ENCODE measurements at places on chromosomes 5 and 9.

DNA sequence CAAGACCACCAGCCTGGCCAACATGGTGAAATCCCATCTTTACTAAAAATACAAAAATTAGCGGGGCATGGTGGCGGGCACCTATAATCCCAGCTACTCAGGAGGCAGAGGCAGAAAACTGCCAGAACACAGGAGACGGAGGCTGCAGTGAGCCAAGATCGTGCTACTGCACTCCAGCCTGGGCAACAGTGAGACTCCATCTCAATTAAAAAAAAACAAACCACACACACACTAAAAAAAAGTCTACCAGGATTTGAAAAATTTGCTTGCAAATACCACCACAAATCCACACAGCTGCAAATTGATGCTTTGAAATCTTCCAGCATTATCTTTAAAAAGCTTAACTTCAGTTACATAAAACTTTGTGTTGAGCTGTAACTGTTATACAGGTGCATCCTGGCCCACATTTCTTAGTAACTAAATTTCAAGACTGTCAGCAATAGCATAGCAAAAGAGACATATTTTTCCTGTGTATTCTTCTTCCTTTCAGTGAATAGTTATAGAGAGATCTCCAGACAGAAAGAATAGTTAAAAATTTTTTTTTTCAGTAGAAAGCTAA, 6.8 kb downstream of the CHD1 start:
- H3K27ac ChIP-seq, result peak overlapping the region; percentile 41
- H3K4me1 ChIP-seq, result peaks cover 35% of the 10 kb centered on the region
- peak overlapping the region; percentile 21 for H3K4me3 ChIP-seq
- no peaks in the 10 kb centered on the region for H3K27me3 ChIP-seq
- H3K36me3 ChIP-seq, result peaks cover 3% of the 10 kb centered on the region
- no peak for DNase-seq

- peaks cover 4% of the 10 kb centered on the region for H3K36me3 ChIP-seq
- peaks cover 70% of the 10 kb centered on the region for H3K27me3 ChIP-seq
- H3K4me3 ChIP-seq, result no peak overlapping the region
- no peak overlapping the region for H3K27ac ChIP-seq
Measured at GRCh38 chr5:38396766-38397165, 138.4 kb downstream of the EGFLAM start.

DNA sequence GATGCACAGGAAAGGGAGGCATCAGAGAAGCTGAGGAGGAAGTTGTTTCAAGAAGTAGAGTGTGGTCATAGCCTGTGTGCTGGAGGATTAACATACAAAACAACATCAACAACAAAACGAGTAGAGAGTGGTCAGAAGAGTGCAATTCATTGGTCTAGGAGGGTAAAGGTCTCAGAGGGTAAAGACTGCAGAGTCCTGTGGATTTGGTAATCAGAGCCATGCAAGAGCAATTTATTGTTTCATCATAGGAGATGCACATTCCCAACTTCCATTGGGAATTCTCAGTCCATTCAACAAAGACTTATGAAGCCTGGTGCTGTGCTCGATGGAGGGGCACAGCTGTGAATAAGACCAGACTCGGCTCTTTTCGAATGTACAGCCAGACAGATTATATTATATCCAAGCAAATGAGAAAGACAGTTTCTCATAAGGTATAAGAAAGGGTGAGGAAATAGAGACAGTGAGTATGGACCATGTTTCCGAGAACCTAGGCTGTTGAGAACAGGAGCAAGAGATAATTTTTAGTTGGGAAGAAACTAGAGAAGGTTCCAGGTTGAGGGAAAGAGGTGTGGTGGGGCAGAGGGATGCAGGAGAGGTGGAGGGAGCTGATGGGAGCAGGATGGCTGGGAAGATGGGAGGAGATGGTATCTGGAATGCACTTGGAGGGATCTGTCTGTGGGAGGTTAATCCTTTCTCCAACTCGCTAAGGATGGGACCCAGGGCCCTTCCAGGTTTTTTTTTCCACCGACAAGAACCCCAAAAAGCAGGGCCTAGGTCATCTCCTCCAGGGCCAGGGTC, 7.9 kb upstream of the MYORG start:
- H3K4me3 ChIP-seq, result no peak overlapping the region
- no peaks in the 10 kb centered on the region for H3K36me3 ChIP-seq
- no peak overlapping the region for H3K27ac ChIP-seq
- peaks cover 28% of the 10 kb centered on the region for H3K4me1 ChIP-seq
- no peak for DNase-seq

DNA sequence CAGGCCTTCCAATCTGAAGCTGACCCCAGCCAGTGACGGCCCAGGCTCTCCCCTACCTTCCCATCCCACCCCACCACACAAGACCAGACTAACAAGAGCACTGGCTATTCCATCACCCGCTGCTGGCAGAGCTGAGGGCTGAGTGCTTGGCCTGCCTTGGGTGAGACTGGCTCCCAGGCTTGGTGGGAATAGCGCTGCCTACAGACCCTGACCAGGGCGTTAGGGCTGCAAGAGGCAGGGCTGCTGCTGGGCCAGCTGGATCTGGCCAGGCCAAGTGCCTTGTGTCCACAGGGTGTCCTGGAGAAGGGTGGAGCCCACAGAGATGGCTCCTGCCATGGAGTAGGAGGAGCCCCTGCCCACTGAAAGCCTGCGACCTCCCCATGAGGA, 31.6 kb upstream of the ANGPTL2 start:
- H3K27me3 ChIP-seq, result no peaks in the 10 kb centered on the region
- H3K4me3 ChIP-seq, result peak overlapping the region; percentile 70
- peaks cover 3% of the 10 kb centered on the region for H3K36me3 ChIP-seq
- H3K4me1 ChIP-seq, result peaks cover 24% of the 10 kb centered on the region

- H3K27me3 ChIP-seq, result no peaks in the 10 kb centered on the region
- DNase-seq, result no peak
- H3K4me1 ChIP-seq, result no peaks in the 10 kb centered on the region
- H3K36me3 ChIP-seq, result no peaks in the 10 kb centered on the region
Measured at GRCh38 chr5:17928581-17928981, 294.3 kb downstream of the TAF11L14 start.

DNA sequence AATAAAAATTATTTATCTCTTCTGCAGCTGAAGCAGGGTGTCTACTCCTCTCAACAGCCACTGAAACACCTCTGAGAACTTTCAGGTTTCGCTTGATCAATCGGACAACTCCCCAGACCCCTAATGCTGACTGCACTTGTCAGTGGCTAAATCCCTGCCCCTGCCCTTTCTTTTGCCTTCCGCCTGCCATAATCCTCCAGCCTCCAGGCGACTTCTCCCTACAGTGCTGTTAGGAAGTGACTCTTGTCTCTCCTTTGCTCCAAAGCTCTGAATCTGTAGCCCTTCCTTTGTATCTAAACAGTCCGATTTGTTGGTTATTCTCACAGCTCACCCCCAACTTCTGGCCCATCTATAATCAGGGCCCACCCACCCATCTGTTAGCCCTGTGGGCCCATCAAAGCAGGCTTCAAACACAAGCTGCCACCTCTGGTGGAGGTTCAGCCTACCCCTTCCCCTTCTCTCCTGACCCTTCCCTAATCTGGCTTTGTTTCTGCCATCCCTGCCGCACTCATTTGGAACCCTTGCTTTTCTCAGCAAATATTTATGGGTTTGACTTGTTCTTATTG, 53.7 kb upstream of the IFNK start:
- no peaks in the 10 kb centered on the region for H3K27me3 ChIP-seq
- no peak overlapping the region for H3K27ac ChIP-seq
- peaks cover 3% of the 10 kb centered on the region for H3K36me3 ChIP-seq
- DNase-seq, result no peak
- H3K4me1 ChIP-seq, result no peaks in the 10 kb centered on the region

DNA sequence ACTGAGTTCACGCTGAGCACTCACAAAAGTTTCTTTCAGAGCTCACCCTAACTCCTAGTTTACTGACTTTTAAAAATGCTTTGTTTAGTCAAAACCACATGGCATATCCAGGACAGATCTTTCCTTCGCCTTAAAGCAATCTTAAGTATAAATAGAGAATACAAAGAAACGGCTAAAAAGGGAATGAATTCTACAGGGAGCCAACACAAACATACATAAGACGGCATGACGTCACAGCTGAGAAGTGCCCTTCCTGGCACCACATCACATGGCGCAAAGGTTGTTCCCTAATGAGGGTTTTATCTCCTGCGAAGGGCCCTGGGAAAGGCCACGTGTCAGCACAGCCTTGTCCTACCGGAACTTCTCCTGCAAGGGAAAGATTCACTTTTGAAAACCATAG, 141.3 kb downstream of the IRX1 start:
- no peak overlapping the region for H3K27ac ChIP-seq
- no peaks in the 10 kb centered on the region for H3K4me1 ChIP-seq
- DNase-seq, result no peak
- no peak overlapping the region for H3K4me3 ChIP-seq

DNA sequence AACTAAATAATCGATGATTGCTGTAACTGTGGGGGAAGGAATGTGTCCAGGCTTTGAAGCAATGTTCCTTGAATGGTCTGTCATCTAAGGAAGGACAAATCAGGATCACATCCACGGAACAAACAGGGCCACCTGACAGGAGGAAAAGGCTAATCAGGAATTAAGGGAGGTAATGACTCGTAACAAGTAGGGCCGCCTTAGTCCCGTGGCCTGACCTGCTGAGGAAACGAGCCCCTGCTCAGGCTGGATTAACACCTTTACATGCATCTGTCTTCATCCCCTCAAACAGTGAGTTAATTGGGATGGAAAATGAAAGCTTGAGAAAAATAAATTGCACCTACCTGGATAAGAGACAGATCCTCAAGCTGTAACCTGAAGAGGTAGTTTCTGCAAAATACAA, 227.8 kb downstream of the SEMA5A start:
- no peaks in the 10 kb centered on the region for H3K4me1 ChIP-seq
- H3K4me3 ChIP-seq, result no peak overlapping the region
- no peaks in the 10 kb centered on the region for H3K27me3 ChIP-seq
- H3K27ac ChIP-seq, result no peak overlapping the region
- no peaks in the 10 kb centered on the region for H3K36me3 ChIP-seq
- DNase-seq, result no peak

GRCh38 chr5:147465747-147466146, 44.1 kb downstream of the DPYSL3 start:
- no peaks in the 10 kb centered on the region for H3K4me1 ChIP-seq
- no peak for DNase-seq
- H3K27me3 ChIP-seq, result peaks cover 12% of the 10 kb centered on the region
- no peak overlapping the region for H3K4me3 ChIP-seq
- no peak overlapping the region for H3K27ac ChIP-seq

DNA sequence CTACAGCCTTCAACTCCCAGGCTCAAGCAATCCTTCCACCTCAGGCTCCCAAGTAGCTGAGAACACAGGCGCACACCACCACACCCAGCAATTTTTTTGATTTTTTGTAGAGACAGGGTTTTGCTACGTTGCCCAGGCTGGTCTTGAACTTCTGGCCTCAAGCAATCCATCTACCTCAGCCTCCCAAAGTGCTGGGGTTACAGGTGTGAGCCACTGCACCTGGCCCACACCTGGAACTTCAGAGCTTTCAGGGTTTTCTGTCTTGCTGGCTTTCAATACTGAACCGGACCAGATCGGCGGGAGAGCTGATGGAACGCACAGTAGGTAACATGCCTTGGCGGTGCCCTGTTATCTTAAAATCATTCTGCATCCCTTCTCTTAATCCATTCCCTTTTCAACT, 30.8 kb downstream of the IPPK start:
- DNase-seq, result no peak
- no peak overlapping the region for H3K27ac ChIP-seq
- peaks cover 2% of the 10 kb centered on the region for H3K4me1 ChIP-seq
- H3K4me3 ChIP-seq, result no peak overlapping the region
- H3K36me3 ChIP-seq, result peaks cover 7% of the 10 kb centered on the region
- no peaks in the 10 kb centered on the region for H3K27me3 ChIP-seq

DNA sequence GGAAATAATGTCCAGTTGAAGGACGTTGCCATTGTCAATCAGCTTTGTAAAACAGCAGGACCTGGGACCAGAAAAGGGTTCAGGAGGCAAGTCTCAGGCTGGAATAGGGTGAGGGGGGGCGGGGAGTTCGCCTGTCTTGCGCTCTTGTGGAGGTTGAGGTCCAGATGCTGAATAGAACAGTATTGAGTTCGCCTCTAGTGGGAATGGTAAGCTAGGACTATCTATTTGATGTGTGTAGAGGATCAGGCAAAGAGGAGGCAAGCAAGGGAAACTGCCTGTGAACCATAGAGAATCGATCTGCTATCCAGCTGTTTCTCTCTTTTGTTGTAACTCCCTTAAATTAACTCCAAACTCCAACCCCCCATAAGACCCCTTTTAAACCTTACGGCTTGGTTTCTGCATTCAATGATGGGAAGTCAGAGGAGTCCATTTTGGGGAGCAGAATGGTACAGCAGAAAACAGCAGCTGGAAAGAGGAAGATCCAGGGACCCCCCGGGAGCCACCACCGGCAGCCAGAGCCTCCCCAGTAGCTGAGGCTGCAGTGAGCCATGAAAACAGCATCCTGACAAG, 133.7 kb downstream of the SLC28A3 start:
- peaks cover 2% of the 10 kb centered on the region for H3K36me3 ChIP-seq
- H3K27ac ChIP-seq, result no peak overlapping the region
- H3K4me1 ChIP-seq, result no peaks in the 10 kb centered on the region
- DNase-seq, result no peak
- H3K27me3 ChIP-seq, result peaks cover 6% of the 10 kb centered on the region

GRCh38 chr9:125942125-125942524, 195.0 kb downstream of the PBX3 start:
- H3K4me3 ChIP-seq, result no peak overlapping the region
- H3K27ac ChIP-seq, result no peak overlapping the region
- no peak for DNase-seq
- H3K36me3 ChIP-seq, result peaks cover 8% of the 10 kb centered on the region

DNA sequence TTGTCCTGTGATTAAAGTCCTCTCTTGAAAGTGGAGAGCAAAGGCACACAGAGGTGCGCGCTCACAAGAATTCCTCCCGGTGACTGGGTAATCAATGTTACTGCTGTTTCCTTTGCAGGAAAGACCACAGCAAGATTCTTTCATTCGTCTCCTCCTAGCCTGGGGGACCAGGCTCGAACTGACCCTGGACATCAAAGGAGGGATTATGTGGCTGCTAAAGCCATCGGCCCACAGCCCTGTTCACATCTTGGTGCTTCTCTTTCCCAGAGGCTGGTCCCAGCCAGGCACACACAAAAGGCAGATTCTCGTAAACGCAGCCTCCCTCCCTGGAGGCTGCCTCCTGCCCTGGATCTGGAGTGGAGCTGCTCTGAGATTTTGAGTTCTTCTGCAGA, 230.9 kb downstream of the FANCC start:
- H3K36me3 ChIP-seq, result no peaks in the 10 kb centered on the region
- no peak for DNase-seq
- H3K27me3 ChIP-seq, result no peaks in the 10 kb centered on the region
- H3K4me3 ChIP-seq, result no peak overlapping the region
- H3K27ac ChIP-seq, result no peak overlapping the region

DNA sequence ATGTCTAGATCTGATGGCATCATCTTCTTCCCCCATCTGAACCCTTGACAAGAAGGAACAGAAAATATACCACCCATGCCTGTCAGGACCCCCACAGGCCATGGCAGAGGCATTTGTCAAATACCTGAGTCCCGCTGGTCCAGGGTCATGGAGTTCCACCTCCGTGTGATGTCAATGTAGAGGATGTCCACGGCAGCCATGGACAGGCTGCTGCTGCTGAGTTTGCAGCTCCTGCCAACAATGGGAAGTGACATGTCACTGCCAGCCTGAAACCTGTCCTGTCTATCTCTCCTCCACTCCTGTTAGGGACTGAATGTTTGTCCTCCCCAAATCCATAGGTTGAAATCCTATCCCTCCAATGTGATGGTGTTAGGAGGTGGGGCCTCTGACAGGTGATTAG, 208.8 kb downstream of the DAB2IP start:
- H3K27ac ChIP-seq, result no peak overlapping the region
- H3K36me3 ChIP-seq, result no peaks in the 10 kb centered on the region
- H3K4me3 ChIP-seq, result no peak overlapping the region

GRCh38 chr5:158064334-158065123, 205.6 kb upstream of the CLINT1 start:
- peaks cover 47% of the 10 kb centered on the region for H3K27me3 ChIP-seq
- H3K4me3 ChIP-seq, result no peak overlapping the region
- no peaks in the 10 kb centered on the region for H3K4me1 ChIP-seq
- H3K27ac ChIP-seq, result no peak overlapping the region
- peaks cover 2% of the 10 kb centered on the region for H3K36me3 ChIP-seq
